ENCODE measurements at places on chromosomes 1 and 21.

GRCh38 chr1:55618199-55618598 lies 403.0 kb upstream of the USP24 start:
- no peak for DNase-seq

GRCh38 chr1:7410156-7410555 lies 360.9 kb upstream of the VAMP3 start:
- no peak for DNase-seq

- DNase-seq = no peak
Measured at GRCh38 chr1:13492711-13493110, 21.1 kb downstream of the LRRC38 start.

DNA sequence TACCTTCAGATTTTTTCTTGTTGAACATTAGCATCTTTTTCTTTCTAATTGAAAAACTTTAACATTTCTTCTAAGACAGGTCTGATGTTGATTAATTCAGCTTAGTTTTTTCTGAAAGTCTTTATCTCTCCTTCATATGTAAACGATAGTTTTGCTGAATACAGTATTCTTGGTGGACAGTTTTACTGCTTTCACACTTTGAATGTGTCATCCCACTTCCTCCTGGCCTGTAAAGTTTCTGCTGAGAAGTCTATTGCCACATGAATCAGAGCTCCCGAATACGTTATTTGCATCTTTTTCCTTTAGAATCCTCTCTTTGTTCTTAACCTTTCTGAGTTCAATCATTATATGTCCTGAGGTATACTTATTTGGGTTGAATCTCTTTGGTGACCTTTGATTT lies 344.2 kb downstream of the OLFM3 start:
- DNase-seq = no peak

DNA sequence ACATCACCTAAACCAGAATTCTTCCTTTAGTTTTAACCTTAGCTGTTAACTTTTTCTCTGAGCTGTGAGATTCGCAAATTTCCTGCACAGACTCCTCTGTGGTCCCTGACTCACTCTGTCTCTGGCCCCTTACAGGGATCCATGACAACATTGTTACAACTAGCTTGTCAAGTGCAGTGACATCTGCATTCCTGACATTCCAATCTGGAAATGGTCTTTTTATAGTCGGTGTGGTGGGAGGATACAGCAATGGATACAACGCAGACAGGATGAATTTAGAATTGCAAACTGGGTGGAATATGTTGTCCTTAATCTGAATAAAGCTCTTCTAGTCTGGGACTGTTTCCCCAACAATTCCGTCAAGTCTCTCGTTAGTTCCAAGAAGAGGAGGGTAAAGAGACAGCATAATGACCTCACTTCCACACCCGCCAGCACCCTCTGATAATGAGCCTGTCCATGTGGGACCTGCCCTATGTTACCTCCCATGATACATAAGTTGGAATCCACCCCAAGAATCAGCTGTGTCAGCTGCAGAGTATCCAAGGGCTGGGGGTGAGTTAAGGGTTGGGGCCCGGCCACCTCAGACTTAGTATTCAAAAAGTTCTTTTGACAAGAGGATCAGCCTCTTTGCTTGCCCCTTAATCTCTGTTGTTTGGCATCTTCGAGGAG lies 49.4 kb downstream of the ILDR2 start:
- no peak for DNase-seq

DNA sequence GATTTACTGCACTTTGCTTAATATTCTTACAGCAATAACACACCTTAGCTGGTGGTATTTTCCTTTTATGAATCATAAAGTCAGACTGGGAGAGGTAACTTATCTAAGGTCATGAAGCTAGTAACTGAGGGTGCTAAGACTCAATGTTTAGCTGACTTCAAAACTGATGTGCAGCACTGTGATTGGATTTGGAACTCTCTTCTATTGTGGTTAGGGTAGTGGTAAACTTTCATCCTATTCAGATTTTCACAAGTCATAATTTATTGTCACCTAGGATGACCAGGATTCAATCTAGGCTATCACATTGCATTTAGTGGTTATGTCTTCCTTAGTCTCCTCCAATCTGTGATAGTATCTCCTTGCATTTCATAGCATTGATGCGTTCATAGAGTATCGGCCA lies 18.9 kb downstream of the EPB41 start:
- no peak for DNase-seq

GRCh38 chr1:151916726-151917370 lies 7.5 kb upstream of the THEM4 start:
- DNase-seq = no peak

GRCh38 chr1:101219924-101220870 lies 16.6 kb upstream of the S1PR1 start:
- no peak for DNase-seq

All from stimulated activated CD4-positive, alpha-beta T cell treated with anti-CD3 and anti-CD28 coated beads, Interleukin-15, amount 100 ng/mL, for 1 hour (primary cell).